Activated CD4-positive, alpha-beta T cell treated with anti-CD3 and anti-CD28 coated beads, Interleukin-2, amount 10 ng/mL, durations not matched to agents 7 days and 5 days (primary cell): ENCODE measurements at places on chromosomes 7 and 10.

DNA sequence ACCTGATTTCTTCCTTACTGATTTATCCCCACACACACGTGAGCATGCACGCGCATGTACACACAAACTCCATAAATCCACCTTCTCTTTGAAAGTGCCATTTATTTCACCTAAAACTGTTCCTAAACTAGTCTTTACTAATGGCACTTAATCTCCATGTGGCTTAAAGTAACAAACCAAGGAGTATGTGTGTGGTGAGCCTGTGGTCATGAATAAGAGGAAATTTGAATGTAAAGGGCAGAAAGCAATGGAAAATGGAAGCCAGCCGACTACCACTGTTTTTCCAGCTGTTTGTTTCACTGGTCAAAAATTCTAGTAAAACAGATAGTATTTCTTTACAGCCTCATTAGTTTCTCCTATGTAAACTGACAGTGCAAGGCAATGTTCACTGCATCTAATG, 23.8 kb downstream of the SEMA3C start:
- DNase-seq: no peak

GRCh38 chr7:16083931-16084330, 337.4 kb downstream of the CRPPA start:
- no peak for DNase-seq

GRCh38 chr7:25923741-25924460, 228.1 kb upstream of the NFE2L3 start:
- no peak for DNase-seq

- peak; percentile 67 for DNase-seq
Observed at GRCh38 chr7:98165827-98166667, 45.2 kb upstream of the BHLHA15 start.

GRCh38 chr10:125161707-125162119, 1.4 kb upstream of the CTBP2 start:
- no peak for DNase-seq
